Stimulated activated CD8-positive, alpha-beta memory T cell treated with anti-CD3 and anti-CD28 coated beads, Interleukin-4, amount 100 ng/mL, for 24 hours (primary cell): ENCODE measurements at places on chromosomes 3 and 15.

GRCh38 chr3:97658668-97659285 is 105.8 kb upstream of the ARL6 start:
- DNase-seq: no peak

DNA sequence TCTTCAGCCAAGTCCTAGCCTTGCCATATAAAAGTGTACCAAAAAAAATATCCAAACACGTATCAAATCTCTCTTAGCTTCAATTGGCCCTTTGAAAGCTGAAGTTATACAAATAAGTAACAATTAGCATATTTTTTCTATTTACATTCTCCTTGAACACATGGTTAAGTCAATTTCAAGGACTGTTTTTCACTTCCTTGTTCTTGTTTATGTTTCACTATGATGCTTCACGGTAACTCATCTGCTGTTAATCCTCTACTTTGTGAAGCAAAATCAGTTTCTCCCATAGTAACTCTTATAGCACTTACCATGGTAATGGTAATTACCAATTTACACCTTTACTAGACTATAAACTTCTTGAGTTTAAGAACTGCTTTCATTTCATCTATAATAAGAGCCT is 10.6 kb upstream of the SPRED1 start:
- DNase-seq: no peak

- DNase-seq: no peak
Observed at GRCh38 chr3:64239841-64240240, 14.6 kb upstream of the PRICKLE2 start.

DNA sequence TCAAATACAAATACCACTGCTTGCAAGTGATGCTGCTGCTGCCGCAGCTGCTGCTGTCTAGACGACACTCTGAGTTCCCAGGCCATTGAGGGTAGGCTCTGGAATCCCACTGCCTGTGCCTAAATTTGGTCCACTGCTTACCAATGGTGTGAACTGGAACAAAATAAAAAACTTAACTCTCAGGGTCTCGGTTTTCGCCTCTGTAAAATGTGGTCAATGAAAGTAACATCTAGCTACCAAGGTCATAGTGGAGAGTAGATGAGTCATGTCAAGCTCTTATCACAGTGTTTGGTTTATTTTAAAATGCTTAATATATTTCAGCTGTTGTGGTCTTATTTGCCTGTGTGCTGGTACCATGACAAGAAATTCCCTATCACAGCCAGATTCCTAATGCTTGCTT is 299.3 kb downstream of the CLSTN2 start:
- DNase-seq: no peak

- DNase-seq: no peak
Observed at GRCh38 chr15:65551183-65551582, 20.9 kb downstream of the HACD3 start.

GRCh38 chr15:57255751-57256341 is 120.5 kb upstream of the CGNL1 start:
- no peak for DNase-seq

- DNase-seq: no peak
Observed at GRCh38 chr3:153215966-153216365, 53.9 kb downstream of the RAP2B start.

- DNase-seq: no peak
Observed at GRCh38 chr3:134445095-134445494, 40.7 kb downstream of the ANAPC13 start.

DNA sequence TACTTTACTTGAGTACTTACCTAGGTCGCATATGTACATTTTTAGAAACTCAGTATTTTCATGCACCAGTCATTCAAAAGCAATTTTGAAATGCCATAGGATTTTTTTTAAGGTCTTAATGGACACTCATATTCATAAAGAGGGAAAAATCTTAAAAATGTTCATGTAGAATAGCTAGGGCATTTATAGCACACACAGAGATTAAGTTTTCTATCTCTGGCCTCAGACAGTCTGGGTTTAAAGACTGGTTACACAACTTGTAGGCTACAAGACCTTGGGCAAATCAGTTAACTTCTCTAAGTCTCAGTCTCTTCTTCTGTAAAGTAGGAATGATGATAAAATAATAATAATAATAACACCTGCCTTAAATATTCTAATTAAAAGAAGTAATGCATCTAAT is 48.5 kb upstream of the UBP1 start:
- no peak for DNase-seq

- DNase-seq: no peak
Observed at GRCh38 chr3:114451561-114452018, 157.8 kb downstream of the TIGIT start.
